ENCODE measurements at places on chromosomes 5 and 9. TPM values are rescaled to one million over a fixed set of nuclear protein-coding genes. Genes with fewer than 3 reads are reported as not detected.

GRCh38 chr9:99833735-99834134, 12.1 kb downstream of the NR4A3 start:
- H3K4me1 ChIP-seq = peaks cover 6% of the 10 kb centered on the region
- no peak for DNase-seq
- H3K27me3 ChIP-seq = peaks cover 51% of the 10 kb centered on the region
- H3K27ac ChIP-seq = no peak overlapping the region

- peaks cover 49% of the 10 kb centered on the region for H3K4me1 ChIP-seq
- no peak for DNase-seq
- no peaks in the 10 kb centered on the region for H3K36me3 ChIP-seq
- no peaks in the 10 kb centered on the region for H3K27me3 ChIP-seq
- peak overlapping the region; percentile 59 for H3K27ac ChIP-seq
Measured at GRCh38 chr5:9698841-9699240, 68.7 kb upstream of the TAS2R1 start.

- peaks cover 20% of the 10 kb centered on the region for H3K4me1 ChIP-seq
- no peak overlapping the region for H3K4me3 ChIP-seq
- H3K27ac ChIP-seq = no peak overlapping the region
- no peak for DNase-seq
Measured at GRCh38 chr5:95417971-95418370, 26.8 kb downstream of the FAM81B start.

DNA sequence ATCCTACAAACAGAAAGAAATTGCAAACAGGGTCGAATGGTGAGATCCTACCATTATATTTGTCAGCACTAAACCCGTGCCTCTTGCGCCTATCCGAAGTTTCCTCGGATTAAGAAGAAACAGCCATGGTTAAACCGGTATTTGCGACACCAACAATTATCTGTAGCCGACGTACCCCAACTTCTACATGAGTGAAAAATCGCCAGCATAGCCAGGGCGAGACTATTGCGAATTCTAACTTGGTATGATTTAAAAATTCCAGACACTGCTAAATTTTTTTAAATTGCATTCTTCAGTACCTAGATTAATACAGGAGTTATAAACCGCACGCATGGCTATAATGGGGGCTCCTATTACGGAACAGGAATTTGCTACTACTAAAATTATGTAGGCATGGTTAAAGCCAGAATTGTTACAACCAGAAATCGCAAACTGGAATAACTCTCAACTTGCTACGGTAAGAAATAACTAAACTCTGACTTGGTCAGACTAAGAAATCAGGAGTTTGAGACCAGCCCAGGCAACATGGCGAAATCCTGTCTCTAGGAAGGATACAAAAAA, 25.3 kb upstream of the ANXA2R start:
- H3K27ac ChIP-seq = peak overlapping the region; percentile 99
- H3K36me3 ChIP-seq = peaks cover 1% of the 10 kb centered on the region
- DNase-seq = no peak
- peak overlapping the region; percentile 97 for H3K4me3 ChIP-seq
- no peaks in the 10 kb centered on the region for H3K27me3 ChIP-seq
- H3K4me1 ChIP-seq = peaks cover 29% of the 10 kb centered on the region

DNA sequence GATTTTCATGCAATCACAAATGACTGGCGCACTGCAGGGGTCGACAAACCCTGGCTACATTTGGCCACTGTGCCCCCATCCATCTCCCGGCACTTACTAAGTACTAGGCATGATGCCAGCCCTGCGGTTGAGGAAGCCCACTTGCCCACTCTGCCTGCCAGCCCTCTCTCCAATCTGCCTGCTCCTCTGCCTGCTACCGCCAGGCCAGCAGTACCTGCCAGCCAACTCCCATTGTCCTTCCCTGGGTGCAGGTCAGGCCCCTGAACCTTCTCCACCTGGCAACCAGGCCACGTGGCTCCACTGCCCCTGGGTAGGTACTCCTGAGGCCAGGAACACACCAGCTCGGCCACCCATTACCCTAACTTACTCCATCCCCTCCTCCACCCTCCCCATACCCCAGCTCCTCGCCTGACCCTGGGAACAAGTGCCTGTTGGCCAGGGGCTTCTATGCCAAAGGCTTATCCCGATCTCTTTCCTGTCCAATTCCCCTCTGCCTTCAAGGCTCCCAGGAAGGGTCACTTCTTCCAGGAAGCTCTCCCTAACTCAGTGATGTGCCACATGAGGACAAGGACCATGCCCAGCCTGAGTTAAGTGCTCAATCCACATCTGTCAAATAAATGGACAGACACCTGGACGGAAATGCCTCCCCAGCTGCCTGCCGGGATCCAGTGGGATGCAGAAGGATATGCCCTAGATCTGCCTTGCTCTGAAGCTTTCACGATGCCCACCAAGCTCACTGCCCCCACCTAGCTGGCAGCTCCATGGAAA, 6.6 kb downstream of the EEIG1 start:
- peak overlapping the region; percentile 69 for H3K27ac ChIP-seq
- H3K4me1 ChIP-seq = peaks cover 76% of the 10 kb centered on the region
- H3K4me3 ChIP-seq = no peak overlapping the region
- no peaks in the 10 kb centered on the region for H3K36me3 ChIP-seq

DNA sequence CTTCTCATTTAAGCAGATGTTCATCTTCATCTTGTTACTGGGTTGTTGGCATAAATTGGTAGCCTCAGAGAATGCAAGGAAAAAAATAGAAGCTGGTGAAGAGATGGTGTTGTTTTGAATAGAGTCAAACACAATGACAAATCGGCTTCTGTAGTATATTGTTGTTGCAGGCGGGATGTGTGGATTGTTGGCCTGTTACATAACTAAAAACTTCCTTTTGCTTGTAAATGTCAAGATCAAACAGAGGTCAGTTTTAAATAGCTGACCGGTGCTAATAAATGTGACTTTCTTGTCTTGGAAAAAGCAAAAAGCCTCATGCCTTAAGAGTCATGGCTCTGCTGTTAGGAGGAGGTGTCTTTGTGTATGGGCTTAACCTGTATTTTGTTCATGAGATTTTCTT, 59.2 kb downstream of the CCDC192 start:
- H3K27ac ChIP-seq = no peak overlapping the region
- H3K27me3 ChIP-seq = no peaks in the 10 kb centered on the region
- peaks cover 27% of the 10 kb centered on the region for H3K4me1 ChIP-seq
- no peak overlapping the region for H3K4me3 ChIP-seq
- H3K36me3 ChIP-seq = no peaks in the 10 kb centered on the region

GRCh38 chr5:150519978-150520377, 12.0 kb downstream of the NDST1 start:
- peaks cover 4% of the 10 kb centered on the region for H3K36me3 ChIP-seq
- no peak for DNase-seq
- H3K4me1 ChIP-seq = peaks cover 36% of the 10 kb centered on the region
- H3K27me3 ChIP-seq = no peaks in the 10 kb centered on the region
- H3K27ac ChIP-seq = no peak overlapping the region

- H3K4me3 ChIP-seq = no peak overlapping the region
- peaks cover 2% of the 10 kb centered on the region for H3K4me1 ChIP-seq
- H3K27ac ChIP-seq = no peak overlapping the region
- H3K36me3 ChIP-seq = no peaks in the 10 kb centered on the region
- no peak for DNase-seq
Measured at GRCh38 chr5:42005561-42006153, 80.6 kb downstream of the FBXO4 start.

- no peaks in the 10 kb centered on the region for H3K36me3 ChIP-seq
- H3K27ac ChIP-seq = no peak overlapping the region
- no peak overlapping the region for H3K4me3 ChIP-seq
Measured at GRCh38 chr5:135220394-135221186, 178.4 kb downstream of the MACROH2A1 start.

Gene LCN9
- total RNA-seq = 1.7 TPM

Gene ZFP37
- 8.2 TPM for total RNA-seq

Gene ADAMTSL2
- 7.0 TPM for total RNA-seq

Gene KDM4C
- 26.8 TPM for total RNA-seq

Gene BBLN
- total RNA-seq = 60.7 TPM

Gene UTP15
- total RNA-seq = 26.9 TPM

Gene MEF2C
- 9.6 TPM for total RNA-seq

Gene PURA
- 8.5 TPM for total RNA-seq

Gene SH3TC2
- 6.8 TPM for total RNA-seq
